ENCODE measurements at places on chromosomes 7 and 10.

DNA sequence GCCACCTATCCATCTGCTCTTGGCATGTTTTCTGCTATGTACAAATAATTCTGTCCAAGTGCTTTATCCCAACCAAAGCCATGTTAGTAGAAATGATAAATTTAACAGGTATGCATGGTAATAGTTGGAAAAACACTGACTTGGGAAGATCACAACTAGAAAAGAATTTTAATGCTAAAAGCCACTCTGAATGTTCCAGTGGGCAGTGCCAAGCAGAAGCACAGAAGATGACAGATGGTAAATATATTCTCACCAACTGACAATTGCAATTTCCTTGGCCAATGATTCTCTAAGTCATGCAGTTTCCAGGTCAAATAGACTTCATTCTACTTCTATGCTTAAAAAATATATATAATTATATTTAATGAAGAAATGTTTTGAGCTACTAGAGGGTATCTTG, 83.6 kb upstream of the SEMA3C start:
- DNase-seq: no peak

- DNase-seq: no peak
Observed at GRCh38 chr7:35605760-35606159, 89.2 kb downstream of the HERPUD2 start.

- no peak for DNase-seq
Observed at GRCh38 chr10:32413513-32413912, 32.4 kb upstream of the CCDC7 start.

DNA sequence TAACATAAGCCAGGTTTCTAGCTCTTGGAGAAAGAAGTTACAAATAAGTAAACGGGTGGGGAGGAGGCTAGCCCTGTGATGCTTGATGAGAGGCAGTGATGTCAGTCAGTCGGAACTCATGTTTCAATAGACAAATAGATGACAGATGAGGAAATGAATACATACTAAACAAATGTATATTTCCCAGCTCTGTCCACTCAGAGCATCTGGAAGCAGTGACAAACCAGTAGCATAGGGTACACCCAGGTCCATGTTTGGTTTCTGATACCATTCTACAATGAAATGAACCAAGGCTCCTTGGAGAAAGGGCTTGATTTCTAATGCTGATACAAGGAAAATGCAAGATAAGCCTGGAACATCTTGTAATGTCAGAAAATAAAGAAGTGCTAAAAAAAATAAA, 30.6 kb downstream of the PODXL start:
- DNase-seq: no peak

DNA sequence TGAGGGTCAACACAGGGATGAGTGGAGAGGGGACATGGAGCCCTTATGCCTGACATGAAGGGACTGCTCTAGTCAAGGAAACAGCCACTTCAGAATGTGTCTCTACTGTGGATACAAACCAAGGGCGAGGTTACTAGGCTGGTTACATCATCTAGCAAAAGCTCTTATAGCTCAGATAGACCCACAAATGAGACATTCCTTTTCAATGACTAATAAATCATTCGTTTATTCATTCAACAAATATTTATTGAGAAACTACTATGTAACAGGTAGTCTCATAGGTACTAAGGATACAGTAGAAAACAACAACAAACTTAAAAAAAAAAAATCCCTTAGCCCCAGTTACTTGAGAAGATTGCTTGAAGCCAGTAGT, 219.5 kb downstream of the KIAA1217 start:
- no peak for DNase-seq

- no peak for DNase-seq
Observed at GRCh38 chr7:37372750-37373149, 75.9 kb downstream of the ELMO1 start.
